Tibial nerve (tissue), 4 donors: ENCODE measurements at places on chromosomes 2 and 18. TPM values are rescaled to one million over a fixed set of nuclear protein-coding genes. Genes with fewer than 3 reads are reported as not detected.

- DNase-seq = no peak
Measured at GRCh38 chr2:98854682-98855081, 81.3 kb downstream of the CRACDL start.

DNA sequence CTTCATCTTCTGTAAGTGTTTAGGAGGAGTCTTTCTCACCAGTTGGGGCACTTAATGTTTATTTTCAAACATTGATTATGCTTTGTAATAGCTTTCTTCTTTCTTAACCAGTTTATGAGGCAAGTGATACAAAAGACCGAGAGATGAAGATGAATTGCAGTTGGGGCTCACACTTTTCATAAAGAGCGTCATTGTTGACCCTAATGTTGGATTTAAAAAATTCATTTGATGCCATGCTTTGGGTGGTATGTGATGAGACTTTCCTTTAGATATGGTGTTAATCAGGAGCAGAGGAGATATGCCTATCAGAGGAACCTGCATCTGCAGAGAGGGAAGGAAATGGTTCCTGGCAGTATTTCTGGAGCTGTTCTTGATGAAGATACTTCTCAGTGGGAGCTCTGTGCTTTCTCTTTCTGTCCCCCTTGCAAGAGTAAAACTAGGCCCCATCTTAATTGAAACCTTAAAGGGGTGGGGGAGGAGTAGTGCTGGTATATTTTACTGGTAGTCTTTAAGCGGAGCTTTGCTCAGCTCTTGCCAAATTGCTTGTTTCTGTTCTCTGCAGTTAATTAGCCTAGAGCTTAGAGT, 2.3 kb downstream of the EML4 start:
- DNase-seq = no peak

- no peak for DNase-seq
Measured at GRCh38 chr18:3255611-3256165, 6.2 kb upstream of the MYL12B start.

- DNase-seq = no peak
Measured at GRCh38 chr2:101400048-101400447, 12.7 kb upstream of the CREG2 start.

- DNase-seq = no peak
Measured at GRCh38 chr18:75206452-75207309, 2.3 kb downstream of the PTGR3 start.

DNA sequence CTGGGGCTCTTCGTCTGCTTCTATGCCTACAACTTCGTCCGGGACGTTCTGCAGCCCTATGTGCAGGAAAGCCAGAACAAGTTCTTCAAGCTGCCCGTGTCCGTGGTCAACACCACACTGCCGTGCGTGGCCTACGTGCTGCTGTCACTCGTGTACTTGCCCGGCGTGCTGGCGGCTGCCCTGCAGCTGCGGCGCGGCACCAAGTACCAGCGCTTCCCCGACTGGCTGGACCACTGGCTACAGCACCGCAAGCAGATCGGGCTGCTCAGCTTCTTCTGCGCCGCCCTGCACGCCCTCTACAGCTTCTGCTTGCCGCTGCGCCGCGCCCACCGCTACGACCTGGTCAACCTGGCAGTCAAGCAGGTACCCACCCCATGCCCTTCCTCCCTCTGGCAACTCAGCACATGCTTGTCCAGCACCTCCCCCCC, 24.2 kb downstream of the STEAP3 start:
- DNase-seq = no peak

Gene ZC3H8
- 7.7 TPM for total RNA-seq

GRCh38 chr2:3756306-3756705, 52.9 kb downstream of the DCDC2C start:
- DNase-seq = no peak

GRCh38 chr2:124911560-124911959, 886.5 kb downstream of the CNTNAP5 start:
- DNase-seq = no peak

- no peak for DNase-seq
Measured at GRCh38 chr18:41170346-41170745, 784.7 kb upstream of the PIK3C3 start.

DNA sequence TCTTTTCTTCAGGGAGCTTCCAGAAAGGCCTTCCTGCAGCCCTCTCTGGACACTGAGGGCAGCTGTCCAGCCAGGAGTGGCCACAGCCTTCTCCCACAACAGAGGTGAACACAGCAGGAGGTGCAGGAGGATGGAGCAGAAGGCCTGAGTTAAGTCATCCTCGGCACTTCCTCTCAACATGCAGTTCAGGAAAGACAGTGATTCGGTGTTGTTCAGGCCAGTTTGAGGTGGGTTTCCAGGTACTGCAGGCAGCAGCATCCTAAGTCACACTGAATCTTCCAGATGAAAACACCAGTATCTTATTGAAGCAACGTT, 225.3 kb upstream of the PXDN start:
- no peak for DNase-seq

DNA sequence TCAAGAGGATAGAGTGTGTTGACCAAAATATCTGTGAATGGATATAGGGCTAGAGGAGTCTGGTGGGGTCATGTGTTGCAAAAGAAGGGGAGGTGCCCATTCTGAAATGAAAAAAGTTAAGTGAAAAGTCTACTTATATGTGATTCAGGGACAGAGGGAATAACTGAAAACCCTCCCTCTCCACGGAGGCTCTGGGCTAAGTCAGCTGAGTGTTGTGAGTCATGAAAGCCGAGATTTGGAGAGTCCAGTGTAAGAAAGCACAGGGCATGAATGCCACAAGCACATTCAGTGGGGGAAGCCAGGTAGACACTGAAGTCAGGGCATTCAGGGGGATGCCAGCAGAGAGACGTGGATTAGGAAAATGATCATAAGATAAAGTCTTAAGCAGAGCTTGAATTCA, 871.9 kb downstream of the TSN start:
- DNase-seq = no peak

Gene MEP1B
- not detected for total RNA-seq

GRCh38 chr2:203960811-203961210, 24.2 kb downstream of the ICOS start:
- DNase-seq = no peak

Gene COL5A2
- 60.4 TPM for total RNA-seq

DNA sequence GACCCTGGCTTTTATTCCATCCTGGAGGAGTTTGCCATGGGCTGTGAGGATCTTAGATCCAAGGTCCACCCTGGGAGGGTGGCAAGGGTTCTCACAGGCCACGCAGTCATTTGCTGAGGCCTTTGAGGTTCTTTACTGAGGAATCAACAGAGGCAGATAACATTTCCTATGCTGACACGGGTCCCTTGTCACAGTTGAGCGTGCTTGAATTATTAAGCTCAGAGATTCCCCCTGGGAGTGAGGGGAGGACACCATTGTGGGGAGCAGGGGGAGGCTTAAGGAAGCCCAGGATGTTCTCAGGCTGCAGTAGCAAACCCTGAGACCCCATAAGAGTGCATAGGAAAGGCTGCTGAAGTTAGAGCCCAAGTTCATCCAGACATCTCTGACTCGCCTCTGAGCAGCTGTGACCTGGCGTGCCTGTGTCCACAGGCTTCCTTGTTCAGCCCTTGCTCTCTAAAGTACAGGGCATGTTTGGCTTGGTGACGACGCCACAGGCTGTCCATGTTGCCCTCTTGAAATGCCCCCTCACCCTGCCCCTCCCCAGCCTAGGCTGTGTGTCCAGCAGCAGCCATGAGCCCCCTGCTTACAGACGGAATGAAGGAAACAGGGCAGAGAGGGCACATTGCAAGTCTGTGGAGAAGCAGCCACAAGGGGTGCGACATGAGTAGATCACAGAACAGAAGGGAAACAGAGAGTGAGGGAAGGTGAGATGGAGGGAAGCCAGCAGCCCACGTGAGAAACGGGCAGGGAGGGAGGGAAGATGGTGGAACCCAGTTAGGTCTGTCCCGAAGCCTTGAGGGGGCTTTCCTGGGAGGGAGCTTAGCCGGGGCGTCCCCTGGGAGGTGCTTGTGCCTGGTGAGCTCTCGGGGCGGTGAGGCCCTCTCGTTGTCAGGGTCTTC, 34.0 kb downstream of the NAPG start:
- DNase-seq = no peak

DNA sequence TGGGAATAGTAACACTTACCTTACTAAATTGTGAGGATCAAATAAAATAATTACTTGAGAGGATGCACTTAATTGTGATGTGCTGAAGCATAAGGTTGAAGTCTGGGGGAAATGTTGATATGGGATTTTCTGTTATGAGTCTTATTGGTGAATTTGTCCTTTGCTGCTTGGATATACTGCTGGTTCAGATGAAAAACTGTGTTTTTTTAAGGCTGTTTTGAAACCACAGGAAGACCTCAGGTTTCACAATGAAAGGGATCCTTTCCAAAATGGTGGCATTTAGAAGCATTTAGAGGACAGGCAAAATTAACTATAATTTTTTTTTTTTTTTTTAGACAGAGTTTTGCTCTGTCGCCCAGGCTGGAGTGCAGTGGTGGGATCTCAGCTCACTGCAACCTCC, 34.9 kb downstream of the SPATS2L start:
- DNase-seq = no peak

GRCh38 chr2:31347750-31348149, 66.8 kb downstream of the XDH start:
- no peak for DNase-seq

GRCh38 chr2:240277073-240277806, 136.8 kb upstream of the OTOS start:
- DNase-seq = no peak

DNA sequence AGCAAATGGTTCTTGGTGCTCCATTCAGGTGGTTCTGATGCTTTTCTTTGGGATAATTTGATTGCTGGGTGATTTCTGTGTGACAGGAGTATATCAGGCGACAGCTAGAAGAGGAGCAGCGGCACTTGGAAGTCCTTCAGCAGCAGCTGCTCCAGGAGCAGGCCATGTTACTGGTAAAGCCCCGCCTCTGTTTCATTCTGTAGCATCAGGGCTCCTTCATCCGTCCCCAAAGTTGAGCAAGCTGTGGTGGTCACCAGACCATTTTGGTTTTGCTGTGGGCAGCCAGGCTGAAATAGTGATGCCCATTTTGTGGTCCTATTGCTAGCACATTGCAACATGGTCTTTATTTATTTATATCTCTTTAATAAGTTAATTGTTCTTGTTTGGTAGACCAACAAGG, 132.8 kb upstream of the IL1R2 start:
- DNase-seq = no peak

Gene ZNF236
- total RNA-seq = 21.0 TPM

Gene CNRIP1
- 39.6 TPM for total RNA-seq

Gene EVA1A
- 1.6 TPM for total RNA-seq

GRCh38 chr2:235616885-235617284, 123.0 kb downstream of the AGAP1 start:
- peak; percentile 60 for DNase-seq
